PC-3 (cell line): ENCODE measurements at places on chromosomes 4 and X. TPM values are rescaled to one million over a fixed set of nuclear protein-coding genes. Genes with fewer than 3 reads are reported as not detected.
A peak's percentile ranks its signal among the peaks of the same experiment; 100 is the strongest.

DNA sequence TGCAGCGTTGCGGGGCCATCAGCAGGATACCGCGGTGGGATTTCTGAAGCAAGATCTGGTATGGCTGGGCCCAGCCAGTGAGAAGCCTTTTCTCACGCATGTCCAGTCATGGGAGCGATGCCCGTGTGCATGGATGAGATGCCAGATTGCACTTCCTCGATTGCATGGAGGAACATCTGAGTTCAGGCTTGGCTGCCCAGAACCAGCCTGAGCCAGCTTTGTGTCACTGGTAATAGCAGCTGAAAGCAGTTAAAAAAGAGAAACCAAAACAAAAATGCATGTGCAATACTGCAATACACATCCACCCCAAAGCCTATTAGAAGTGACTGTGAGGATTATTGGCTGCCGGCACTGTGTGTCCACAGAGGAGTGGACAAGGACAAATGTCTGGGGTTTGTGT lies 59.3 kb downstream of the PSAPL1 start:
- no peak overlapping the region for H3K4me3 ChIP-seq
- H3K4me1 ChIP-seq = no peaks in the 10 kb centered on the region
- no peak for DNase-seq
- no peaks in the 10 kb centered on the region for H3K27me3 ChIP-seq

Gene P2RY4
- 0.62 TPM in 1 of 2 replicates, not detected in the other for total RNA-seq

Gene AFM
- not detected in 2 replicates for total RNA-seq

- H3K27me3 ChIP-seq = no peaks in the 10 kb centered on the region
- peak; percentile 46 for DNase-seq
- H3K36me3 ChIP-seq = no peaks in the 10 kb centered on the region
- no peak overlapping the region for H3K4me3 ChIP-seq
- H3K27ac ChIP-seq = no peak overlapping the region
Observed at GRCh38 chr4:25970691-25971432, 56.8 kb downstream of the SMIM20 start.

Gene POU3F4
- total RNA-seq = not detected in 2 replicates

GRCh38 chr4:152996111-152996571 lies 60.0 kb downstream of the FHDC1 start:
- H3K4me1 ChIP-seq = peaks cover 27% of the 10 kb centered on the region
- no peak overlapping the region for H3K4me3 ChIP-seq
- no peaks in the 10 kb centered on the region for H3K27me3 ChIP-seq
- peak; percentile 25 for DNase-seq
- no peaks in the 10 kb centered on the region for H3K36me3 ChIP-seq
- no peak overlapping the region for H3K27ac ChIP-seq
